ENCODE measurements at places on chromosomes 3 and 15.

GRCh38 chr15:57462381-57462780 lies 86.1 kb downstream of the CGNL1 start:
- no peak for DNase-seq

DNA sequence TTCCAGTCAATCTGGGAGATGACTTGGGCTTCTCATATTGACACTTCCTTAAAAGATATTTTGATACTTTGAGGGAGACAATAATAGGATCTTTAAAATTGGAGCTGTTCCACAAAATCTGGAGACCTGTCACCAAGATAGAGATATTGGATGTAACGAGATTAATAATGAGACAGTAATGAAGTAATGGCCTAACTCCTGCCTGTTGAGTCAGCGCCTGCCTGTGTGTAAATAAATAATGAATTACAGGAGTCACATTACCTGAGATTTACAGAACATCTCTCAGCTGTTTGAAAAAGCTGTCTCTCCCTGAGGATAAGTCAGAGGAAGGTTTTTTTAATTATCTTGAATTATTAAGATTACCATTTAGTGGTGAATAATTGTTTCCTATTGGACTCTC lies 43.8 kb upstream of the MITF start:
- DNase-seq = no peak

- no peak for DNase-seq
Measured at GRCh38 chr3:6439226-6439625, 421.7 kb upstream of the GRM7 start.

DNA sequence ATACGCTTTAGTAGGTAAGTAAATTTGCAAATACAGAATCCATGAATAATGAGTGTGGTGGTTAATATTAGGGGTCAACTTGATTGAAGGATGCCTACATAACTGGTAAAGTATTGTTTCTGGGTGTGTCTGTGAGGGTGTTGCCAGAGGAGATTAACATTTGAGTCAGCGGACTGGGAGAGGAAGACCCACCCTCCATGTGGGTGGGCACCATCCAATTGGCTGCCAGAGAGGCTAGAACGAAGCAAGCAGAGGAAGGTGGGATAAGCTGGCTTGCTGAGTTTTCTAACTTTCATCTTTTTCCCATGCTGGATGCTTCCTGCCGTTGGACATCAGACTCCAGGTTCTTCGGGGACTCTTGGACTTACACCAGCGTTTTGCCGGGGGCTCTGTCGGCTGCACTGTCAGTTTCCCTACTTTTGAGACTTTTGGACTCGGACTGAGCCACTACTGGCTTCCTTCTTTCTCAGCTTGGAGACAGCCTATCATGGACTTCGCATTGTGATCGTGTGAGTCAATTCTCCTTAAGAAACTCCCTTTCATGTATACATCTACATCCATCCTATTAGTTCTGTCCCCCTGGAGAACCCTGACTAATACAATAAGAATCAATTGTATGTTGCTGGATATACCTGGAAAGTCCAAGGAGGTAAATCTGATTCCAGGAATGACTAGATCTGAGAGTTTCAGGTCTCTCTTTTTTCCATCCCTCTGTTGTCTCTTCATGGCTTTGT lies 25.8 kb upstream of the NEDD4 start:
- no peak for DNase-seq

- DNase-seq = no peak
Measured at GRCh38 chr3:65666448-65667091, 372.1 kb downstream of the MAGI1 start.

GRCh38 chr3:171277456-171278298 lies 182.5 kb downstream of the TNIK start:
- DNase-seq = no peak

- DNase-seq = no peak
Measured at GRCh38 chr3:193922034-193922774, 213.7 kb upstream of the HES1 start.

GRCh38 chr3:128875556-128876120 lies 3.8 kb upstream of the ACAD9 start:
- DNase-seq = no peak

GRCh38 chr3:189157232-189158007 lies 14.4 kb upstream of the TPRG1 start:
- no peak for DNase-seq

GRCh38 chr3:50302095-50303012 lies 1.0 kb downstream of the HYAL1 start:
- DNase-seq = no peak

DNA sequence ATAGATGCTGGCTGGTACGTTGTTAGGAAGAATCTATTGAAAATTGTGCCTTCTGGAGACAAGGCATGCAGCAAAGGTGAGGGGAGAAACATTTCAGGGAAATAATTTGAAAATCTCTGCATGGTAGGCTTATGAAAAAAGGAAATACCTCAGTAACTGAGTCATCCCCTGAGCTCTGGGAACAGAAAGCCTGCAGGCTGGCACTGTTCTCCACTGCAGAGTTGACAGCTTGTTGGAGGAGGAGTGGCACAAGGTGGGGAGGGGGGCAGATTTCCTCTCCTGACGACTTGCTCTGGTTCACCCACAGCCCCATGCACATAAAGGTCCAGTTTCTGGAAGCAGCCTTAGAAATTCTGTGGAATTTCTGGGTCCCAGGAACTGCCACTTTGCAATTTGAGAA lies 179.4 kb downstream of the ABHD5 start:
- DNase-seq = no peak

DNA sequence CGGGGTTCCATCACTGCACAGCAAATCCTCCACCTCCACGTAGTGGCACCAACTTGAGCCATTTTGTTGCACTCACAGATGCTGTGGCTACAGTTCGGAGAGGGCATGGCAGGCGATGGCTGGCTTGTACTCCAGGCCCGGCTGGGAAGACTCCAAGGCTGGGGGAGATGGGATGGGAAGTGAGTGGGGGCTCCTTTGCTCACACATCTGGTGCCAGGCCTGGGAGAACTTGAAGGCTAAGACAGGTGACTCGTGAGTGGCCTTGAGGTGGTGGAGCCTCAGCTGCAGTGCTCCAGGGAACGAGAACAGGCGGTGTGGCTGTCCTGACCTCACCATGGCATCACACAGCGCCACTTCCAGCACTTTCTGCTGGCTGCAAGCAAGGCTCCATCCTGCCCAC lies 87.9 kb downstream of the PLXNA1 start:
- DNase-seq = no peak

GRCh38 chr3:141274411-141275031 lies 42.9 kb downstream of the PXYLP1 start:
- DNase-seq = no peak

DNA sequence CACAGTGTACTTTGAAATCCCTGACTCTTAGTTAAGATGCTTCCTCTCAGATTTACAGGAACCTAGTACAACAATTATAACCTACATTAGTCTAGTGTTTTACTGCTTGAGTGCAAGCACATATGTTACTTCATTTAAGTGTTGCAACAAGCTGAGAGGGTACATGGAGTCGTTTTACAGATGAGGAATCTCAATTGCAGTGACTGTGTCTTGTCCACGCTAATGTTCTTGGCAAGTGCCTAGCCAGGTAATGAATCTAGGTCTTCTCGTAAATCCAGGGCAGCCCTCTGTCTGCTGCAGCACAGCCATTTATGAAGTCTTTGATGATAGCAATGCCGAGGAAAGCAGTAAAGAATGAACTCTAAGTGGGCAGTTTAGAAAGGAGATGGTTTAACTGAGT lies 384.4 kb upstream of the ARPP21 start:
- no peak for DNase-seq

- no peak for DNase-seq
Measured at GRCh38 chr3:46634856-46635255, 22.5 kb downstream of the FAM240A start.

DNA sequence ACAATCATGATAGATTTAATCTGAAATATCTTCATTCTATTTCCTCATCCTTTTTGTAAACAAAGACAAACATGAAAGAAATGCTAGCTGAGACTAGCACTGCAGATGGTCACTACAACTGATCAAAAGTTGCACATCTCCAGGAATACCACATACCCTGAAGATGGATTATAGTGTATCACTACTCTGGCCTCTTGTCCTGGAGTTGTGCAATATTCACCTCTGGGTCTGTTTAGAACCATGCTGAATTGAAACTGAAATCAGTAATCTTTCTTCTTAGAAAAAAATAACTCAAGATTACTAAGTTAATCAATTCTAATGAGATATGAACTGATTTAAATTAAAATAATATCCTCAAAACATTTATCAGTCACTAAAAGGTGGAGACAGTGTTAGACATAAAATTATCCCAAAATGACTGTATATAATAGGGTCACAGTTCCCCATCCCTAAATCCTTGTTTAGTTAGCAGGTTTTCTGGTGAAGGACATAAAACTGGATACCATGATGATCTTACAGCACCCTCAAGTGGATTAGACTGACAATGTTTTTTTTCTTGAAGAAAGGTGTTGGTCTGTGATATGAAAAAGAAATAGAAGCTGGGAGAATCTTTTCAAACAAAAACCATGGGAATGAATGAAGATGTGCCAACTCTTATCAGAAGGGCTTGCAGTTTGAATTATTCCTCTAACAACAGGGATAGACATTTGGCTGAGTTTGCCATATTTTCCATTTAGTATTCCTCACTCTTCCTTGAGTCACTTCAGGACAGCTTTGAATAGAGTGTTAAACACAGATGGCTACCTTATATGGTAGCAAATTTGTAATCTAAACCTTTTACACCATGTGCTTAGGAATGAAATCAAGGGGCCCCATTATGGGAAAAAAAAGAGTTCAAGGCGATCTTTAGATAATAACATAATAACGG lies 7.1 kb upstream of the TTC14 start:
- DNase-seq = no peak

DNA sequence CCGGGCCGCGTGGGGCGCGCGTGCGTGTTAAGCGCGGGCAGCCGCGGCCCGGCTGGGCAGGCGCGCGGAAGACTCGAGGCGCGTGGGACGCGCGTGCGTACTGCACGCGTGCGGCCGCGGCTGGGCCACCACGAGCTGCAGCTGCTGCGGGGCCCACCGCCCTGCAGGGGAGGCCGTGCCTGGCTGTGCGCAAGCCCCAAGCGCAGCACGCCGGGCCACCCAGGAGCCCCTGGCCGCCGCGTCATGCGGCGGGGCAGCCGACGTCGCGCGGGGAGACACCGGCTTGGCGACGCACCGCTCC lies 590 bp upstream of the TRIM71 start:
- no peak for DNase-seq

Measured in ovary (tissue), 10 donors.